ENCODE measurements at places on chromosomes 2 and 18. TPM values are rescaled to one million over a fixed set of nuclear protein-coding genes. Genes with fewer than 3 reads are reported as not detected.
A peak's percentile ranks its signal among the peaks of the same experiment; 100 is the strongest.

TACR1 gene
- total RNA-seq, result not detected

ZNF385B gene
- 0.86 TPM for total RNA-seq

GPR45 gene
- not detected for total RNA-seq

ANKRD30BL gene
- total RNA-seq, result not detected

ZBTB7C gene
- not detected for total RNA-seq

RAB6D gene
- total RNA-seq, result 0.24 TPM

SCN9A gene
- total RNA-seq, result 6.1 TPM

STK11IP gene
- total RNA-seq, result 29.3 TPM

CEP68 gene
- total RNA-seq, result 9.6 TPM

ST8SIA5 gene
- total RNA-seq, result 0.02 TPM

MCM6 gene
- total RNA-seq, result 44.1 TPM

MYCN gene
- total RNA-seq, result 5.5 TPM

TRIM54 gene
- 2.3 TPM for total RNA-seq

DNA sequence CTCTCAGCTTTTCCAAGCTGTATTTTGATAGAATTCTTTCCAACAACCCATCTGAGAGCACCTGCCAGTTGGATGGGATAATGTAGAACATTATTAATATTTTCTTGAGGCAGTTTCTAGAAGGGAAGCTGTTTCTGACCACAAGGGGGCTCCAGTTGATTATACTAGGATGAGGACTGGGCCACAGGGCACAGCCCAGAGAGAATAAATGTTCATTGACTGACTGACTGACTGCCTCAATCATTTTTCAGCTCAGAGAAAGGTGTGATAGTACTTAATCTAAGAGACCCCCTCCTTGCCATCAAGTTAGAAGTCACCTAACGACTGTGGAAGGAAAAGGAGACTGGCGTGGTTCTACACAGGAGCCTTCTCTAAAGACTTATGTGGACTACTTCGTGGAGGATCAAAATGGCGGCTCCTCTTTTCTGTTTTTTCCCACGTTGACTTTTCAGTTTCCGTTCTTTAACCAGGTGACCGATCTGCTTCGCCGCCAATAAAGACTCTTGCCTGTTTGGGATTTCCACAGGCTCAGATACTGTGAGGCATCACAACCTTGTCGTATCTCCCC, 31.9 kb upstream of the CREG2 start:
- peak; percentile 67 for DNase-seq

DNA sequence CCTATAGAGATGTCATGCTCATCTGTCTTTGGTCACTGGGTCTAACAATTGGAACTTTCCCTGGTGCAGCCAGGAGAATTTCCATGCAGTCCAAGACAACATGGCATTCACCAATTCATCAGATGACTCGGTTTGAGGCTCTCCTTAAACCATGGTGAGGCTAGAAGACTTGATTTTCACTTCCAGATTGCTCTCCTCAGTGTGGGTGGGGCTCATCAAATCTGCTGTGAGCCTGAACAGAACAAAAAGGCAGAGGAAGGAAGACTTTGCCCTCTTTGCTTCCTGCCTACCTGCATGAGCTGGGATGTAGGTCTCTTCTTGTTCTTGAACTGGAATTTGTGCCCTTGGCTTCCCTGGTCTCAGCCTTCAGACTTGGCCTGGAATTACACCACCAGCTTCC, 203.4 kb upstream of the TRIB2 start:
- no peak for DNase-seq

DNA sequence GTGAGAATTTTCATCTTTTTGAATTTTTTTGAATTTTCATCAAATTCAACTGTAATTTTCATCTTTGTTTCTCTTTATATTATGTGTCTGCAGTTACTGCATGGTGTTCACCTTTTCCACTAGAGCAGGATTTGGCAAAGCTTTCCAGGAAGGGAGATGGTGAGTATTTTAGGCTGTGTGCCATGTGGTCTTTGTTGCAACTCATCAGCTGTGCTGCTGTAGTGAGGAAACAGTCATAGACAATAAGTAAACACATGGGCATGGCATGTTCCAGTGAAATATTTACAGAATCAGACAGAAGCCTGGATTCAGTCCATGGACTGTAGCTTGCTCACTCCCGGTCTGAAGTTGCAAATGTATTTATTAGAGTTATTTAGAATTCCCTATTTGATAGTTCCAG, 120.4 kb downstream of the DCDC2C start:
- DNase-seq, result no peak

GRCh38 chr2:190932514-190932913, 51.9 kb downstream of the GLS start:
- DNase-seq, result no peak

- no peak for DNase-seq
Observed at GRCh38 chr2:150134223-150134857, 353.1 kb downstream of the RND3 start.

- peak; percentile 70 for DNase-seq
Observed at GRCh38 chr18:58321986-58322385, 278.0 kb downstream of the NEDD4L start.

- DNase-seq, result no peak
Observed at GRCh38 chr18:2191180-2191790, 380.0 kb downstream of the METTL4 start.

DNA sequence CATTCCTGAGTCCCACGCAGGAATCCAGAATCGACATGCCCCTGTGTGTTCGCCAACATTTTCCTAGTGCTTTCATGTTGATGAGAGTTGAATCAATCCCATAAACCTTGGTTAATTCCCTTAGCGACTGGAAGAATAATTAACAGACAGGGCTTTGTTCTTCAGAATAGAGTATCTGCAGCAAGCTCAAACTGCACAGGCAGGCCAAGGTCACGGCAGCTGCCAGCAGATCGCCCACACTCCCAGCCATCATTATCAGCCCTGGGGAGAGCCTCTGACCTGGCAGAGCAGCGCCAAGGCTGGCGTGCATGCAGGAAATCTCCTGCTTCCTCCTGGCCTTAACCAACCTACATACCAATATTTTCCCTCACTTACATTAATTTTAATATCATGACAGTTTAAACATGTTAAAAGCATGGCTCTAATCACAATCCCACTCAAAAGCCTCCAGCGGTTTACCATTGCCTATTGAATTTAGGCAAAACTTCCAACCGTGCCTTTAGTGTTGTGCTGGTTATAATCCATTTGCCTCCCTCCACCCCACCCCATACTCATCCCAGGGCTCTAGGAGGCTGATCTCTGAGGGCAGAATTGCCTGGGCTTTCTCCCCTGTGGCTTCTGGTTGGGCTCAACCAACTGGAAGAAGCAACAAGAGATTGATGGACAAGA, 46.8 kb upstream of the NCK2 start:
- DNase-seq, result no peak

DNA sequence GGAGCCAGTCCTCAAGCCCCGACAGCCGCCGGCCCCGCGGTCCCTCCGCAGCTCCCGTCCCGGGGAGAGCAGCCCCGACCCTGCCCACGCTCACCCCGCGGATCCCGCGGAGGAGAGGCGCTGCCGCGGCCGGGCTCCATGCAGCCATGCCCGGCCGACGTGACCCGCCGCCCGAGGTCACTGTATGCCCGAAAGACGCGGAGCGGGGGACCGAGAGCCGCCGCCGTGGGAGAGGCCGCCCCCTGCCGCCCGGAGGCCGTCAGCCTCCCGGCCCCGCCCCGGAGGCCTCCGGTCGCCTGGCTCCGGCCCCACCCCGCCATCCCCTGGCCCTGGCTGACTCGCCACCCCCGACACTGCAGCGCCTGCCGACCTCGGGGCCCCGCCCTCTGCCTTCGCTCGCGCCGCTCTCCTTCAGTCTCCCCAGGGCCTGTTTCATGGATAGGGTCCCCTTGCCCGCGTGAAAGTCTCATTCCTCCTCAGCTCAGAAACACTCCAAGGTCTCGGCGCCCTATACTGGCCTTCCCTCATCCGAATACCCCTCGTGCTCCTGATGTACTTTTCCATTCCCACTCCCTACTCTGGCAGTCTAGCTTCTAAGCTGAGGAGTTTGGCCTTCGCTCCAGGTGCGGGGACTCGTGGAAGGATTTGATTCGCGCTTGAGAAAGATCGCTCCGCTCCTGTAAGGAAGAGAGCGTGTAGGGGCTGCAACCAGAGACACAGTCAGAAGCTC, at the start of gene BOLA3:
Gene BOLA3 (minus strand): TSS at position 186 of the 730 bp plus-strand sequence. CDS start 38 bp downstream, at position 148.
- peak; percentile 92 for DNase-seq

DNA sequence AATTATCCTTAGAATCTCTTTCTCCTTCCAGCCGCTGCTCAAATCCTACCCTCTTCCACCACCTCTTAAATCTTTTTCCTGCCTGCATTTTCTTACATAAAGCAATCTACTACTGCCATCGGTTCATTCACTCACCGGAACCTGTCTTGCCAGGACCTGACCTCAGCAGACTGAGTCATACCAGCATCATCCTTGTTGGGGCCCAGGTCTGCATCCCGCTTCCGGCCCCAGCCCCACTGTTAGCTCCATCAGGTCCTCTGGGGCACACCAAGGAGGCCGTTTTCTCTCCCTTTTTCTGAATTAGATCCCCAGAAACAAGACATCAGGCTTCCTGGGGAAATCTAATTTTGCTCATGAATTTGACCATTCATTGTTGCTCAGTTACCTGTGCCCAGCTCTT, 42.7 kb upstream of the TGFA start:
- peak; percentile 72 for DNase-seq

GRCh38 chr2:176173567-176174381, 14.7 kb upstream of the HOXD1 start:
- DNase-seq, result no peak

DNA sequence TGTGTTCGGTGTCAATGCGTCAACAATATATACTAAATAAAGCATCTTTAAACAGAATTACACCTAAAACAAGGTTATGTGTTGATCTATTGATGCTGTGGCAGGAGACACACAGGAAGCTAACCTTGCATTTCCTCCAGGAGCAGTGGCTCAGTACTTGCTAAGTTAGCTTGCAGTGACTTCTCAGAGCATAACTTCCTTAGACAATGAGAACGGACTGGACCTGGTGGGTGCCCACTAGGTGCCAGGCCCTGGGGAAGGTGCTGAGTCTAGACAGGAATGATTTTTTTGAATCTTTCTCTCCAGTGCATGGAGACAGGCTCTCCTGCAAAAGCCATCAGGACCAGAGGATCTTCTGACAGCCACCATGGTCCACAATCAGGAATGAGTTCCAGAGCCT, 73.8 kb upstream of the MGAT4A start:
- no peak for DNase-seq

- DNase-seq, result no peak
Observed at GRCh38 chr18:79684283-79684631, 4.7 kb downstream of the CTDP1 start.

GRCh38 chr2:62396880-62397279, 109.1 kb downstream of the TMEM17 start:
- DNase-seq, result no peak

GRCh38 chr2:224937887-224938286, 104.4 kb downstream of the DOCK10 start:
- DNase-seq, result no peak

DNA sequence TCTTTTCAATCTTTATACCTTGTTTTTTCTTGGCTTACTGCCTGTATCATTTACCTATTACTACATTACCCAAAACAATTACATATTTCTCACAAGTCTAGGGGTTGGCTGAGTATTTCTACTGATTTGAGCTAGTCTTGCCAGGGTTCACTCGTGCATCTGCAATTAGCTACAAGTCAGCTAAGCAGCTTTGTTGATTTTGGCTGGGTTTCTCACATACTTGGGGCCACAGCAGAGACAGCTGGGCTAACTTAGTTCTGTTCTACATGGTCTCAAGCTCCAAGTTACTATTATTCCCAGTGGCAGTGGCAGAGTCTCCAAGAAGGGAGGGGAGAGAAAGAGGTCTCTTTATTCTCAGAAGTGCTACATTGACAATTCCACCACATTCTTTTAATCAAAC, 54.7 kb upstream of the SP5 start:
- no peak for DNase-seq

DNA sequence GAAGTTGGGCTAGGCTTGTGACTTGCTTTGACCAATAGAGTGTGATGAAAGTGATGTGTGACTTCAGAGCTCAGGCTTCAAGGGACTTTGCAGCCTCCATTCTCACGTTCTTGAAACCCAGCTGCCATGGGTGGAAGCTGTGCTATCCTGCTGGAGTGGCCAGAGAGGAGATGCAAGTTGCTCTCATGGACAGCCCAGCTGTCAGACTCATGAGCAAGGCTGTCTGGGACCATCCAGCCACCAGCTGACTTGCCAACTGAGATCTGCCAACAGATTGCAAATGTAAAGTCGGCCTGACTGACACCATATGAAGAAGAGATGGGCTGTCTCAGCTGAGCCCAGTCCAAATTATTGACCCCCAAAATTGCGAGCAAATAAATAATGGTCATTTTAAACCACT, 226.4 kb upstream of the CXCR4 start:
- DNase-seq, result no peak

GRCh38 chr2:147082850-147083522, 761.8 kb upstream of the ACVR2A start:
- DNase-seq, result peak; percentile 68
